ENCODE measurements at places on chromosomes 12 and 14. TPM values are rescaled to one million over a fixed set of nuclear protein-coding genes. Genes with fewer than 3 reads are reported as not detected.

The HPD gene
- total RNA-seq, result 1.7 TPM

The CRIP2 gene
- total RNA-seq, result 851 TPM

The ERGIC2 gene
- 106 TPM for total RNA-seq

The XRCC3 gene
- total RNA-seq, result 5.2 TPM

The CCDC197 gene
- 1.0 TPM for total RNA-seq

The TSPAN8 gene
- total RNA-seq, result not detected

- DNase-seq, result no peak
These were observed 108.7 kb downstream of the BTG1 start for GRCh38 chr12:92036771-92037453.

DNA sequence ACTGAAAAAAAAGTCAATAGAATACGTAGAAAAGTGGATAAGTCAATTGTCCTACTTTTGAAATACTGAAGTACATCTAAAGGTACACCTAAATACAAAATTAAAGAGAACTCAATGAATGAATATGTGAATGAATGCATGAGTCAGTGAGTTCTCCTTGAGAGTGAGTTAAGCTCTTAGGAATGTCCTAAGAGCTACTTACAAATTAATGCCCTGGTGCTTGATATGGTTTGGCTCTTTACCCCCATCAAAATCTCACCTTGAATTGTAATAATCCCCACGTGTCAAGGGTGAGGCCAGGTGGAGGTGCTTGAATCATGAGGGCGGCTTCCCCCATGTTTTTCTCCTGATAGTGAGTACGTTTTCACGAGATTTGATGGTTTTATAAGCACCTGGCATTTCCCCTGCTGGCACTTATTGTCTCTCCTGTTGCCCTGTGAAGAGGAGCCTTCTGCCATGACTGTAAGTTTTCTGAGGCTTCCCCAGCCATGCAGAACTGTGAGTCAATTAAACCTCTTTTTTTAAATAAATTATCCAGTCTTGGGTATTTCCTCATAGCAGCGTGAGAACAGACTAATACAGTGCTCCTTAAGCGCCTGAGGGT lies 192.2 kb upstream of the ARHGAP5 start:
- no peak for DNase-seq
